ENCODE measurements at places on chromosomes 11 and 22.
A peak's percentile ranks its signal among the peaks of the same experiment; 100 is the strongest.

GRCh38 chr22:36277482-36278291, 24.8 kb downstream of the APOL1 start:
- H3K4me3 ChIP-seq, result no peak overlapping the region
- DNase-seq, result no peak
- H3K27me3 ChIP-seq, result no peaks in the 10 kb centered on the region
- H3K27ac ChIP-seq, result no peak overlapping the region
- H3K4me1 ChIP-seq, result peaks cover 17% of the 10 kb centered on the region

GRCh38 chr11:70317581-70318305, 47.3 kb downstream of the PPFIA1 start:
- no peak overlapping the region for H3K27ac ChIP-seq
- no peaks in the 10 kb centered on the region for H3K27me3 ChIP-seq
- H3K4me1 ChIP-seq, result peaks cover 6% of the 10 kb centered on the region
- no peak for DNase-seq
- no peak overlapping the region for H3K4me3 ChIP-seq

- DNase-seq, result no peak
- H3K4me3 ChIP-seq, result no peak overlapping the region
- H3K36me3 ChIP-seq, result no peaks in the 10 kb centered on the region
- H3K27me3 ChIP-seq, result peaks cover 95% of the 10 kb centered on the region
- H3K27ac ChIP-seq, result no peak overlapping the region
These were observed 15.2 kb upstream of the TH start for GRCh38 chr11:2186669-2187279.

GRCh38 chr22:19063581-19064353, 58.4 kb downstream of the DGCR2 start:
- H3K4me1 ChIP-seq, result no peaks in the 10 kb centered on the region
- H3K27me3 ChIP-seq, result no peaks in the 10 kb centered on the region
- H3K4me3 ChIP-seq, result no peak overlapping the region
- no peak overlapping the region for H3K27ac ChIP-seq
- no peak for DNase-seq

GRCh38 chr22:48517039-48518030, 1310.3 kb downstream of the BRD1 start:
- no peaks in the 10 kb centered on the region for H3K4me1 ChIP-seq
- H3K36me3 ChIP-seq, result no peaks in the 10 kb centered on the region
- peaks cover 11% of the 10 kb centered on the region for H3K27me3 ChIP-seq
- H3K27ac ChIP-seq, result no peak overlapping the region

DNA sequence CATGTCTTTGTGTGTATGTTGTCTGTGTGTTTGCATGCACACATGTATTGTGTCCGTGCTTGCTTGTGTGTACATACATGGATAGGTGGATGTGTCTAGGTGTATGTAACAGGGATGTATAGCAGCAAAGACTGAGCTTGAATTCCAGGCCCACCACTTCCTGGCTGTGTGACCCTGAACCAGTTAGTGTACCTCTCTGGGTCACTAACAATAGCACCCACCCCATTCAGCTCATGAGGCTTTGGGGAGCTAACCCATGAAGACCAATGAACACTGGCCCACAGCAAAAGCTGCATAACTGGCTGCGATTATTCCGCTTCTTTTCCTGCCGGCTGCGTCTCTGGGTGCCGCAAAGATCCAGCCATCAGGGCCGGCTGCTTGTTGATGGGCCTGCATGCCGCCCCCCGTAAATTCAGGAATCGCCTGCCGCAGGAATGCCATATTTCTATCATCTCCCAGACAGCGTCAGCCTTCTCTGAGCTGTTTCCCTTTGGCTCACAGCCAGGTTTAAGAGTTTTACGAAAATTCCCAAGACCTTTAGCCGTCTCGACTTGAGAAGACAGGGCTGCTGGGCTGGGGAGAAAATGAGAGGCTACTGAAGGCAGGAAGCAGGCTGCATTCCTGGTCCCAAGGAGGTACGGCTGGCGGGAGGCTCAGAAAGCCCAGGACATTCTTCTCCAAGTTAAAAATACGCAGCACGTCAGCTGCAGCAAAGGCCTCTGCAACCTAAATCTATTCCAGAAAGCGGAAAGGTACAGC, 224.6 kb downstream of the MN1 start:
- no peaks in the 10 kb centered on the region for H3K27me3 ChIP-seq
- no peaks in the 10 kb centered on the region for H3K36me3 ChIP-seq
- DNase-seq, result no peak
- H3K27ac ChIP-seq, result no peak overlapping the region
- H3K4me3 ChIP-seq, result no peak overlapping the region

DNA sequence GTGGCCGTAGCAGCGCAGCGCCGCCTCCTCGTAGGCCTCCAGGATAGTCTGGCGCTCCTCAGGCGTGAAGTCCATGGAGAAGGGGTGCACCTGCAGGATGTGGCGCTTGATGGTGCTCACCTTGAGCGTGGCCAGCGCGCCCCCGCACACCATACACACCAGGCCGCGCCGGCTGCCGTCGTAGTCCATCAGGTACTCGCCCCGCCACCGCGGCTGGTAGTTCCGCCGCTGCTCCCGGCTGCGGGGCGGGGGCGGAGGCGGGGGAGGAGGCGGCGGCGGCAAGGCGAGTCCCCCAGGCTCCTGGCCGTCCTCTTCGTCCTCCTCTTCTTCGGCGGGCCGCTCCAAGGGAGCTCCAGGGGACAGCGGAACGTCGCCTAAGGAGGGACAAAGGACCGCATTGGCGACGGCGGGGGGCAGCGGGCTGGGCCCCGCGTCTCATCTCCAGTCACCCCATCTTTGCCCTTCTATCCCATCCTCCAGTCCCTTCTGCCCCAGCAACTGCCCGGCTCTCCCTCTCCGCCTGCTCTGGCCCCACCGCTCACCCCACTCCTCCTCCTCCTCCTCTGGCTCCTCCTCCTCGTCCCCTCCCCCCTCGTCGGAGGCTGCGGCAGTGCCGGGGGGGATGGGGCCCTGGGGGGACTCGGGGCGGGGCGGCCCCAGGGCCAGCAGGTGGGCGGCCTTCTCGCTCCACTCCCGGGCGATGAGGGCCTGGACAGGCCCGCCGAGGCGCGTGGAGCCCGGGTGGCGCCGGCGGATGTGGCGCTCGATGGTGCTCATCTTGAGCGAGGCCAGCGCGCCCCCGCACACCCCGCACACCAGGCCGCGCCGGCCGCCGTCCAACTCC, 4.9 kb downstream of the ZFTA start:
- H3K4me1 ChIP-seq, result peaks cover 18% of the 10 kb centered on the region
- no peaks in the 10 kb centered on the region for H3K27me3 ChIP-seq
- no peak for DNase-seq

DNA sequence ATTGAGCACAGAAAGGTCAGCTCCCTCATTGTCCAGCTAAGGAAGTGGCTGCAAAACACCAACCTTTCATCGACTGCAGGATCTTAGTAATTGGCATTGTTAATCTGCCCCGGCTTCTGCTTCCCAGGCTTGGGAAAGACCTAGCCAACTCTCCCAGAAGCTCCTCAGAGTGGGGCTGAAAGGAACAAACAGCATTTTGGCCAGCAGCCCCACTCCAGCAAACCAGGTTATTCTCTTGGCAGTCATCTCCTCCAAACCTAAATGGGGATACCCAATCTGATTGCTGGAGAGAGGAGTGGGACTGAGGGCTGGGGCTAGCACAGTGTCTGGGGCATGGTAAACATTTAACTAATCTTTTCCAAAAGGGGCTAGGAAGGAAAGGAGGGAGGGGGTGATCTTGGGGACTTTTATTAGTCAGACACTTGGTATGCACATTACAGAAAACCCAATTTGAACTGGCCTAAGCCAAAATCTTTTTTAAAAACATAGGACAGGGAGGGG, 294.4 kb downstream of the MN1 start:
- no peak overlapping the region for H3K4me3 ChIP-seq
- no peaks in the 10 kb centered on the region for H3K27me3 ChIP-seq
- no peak overlapping the region for H3K27ac ChIP-seq
- peaks cover 4% of the 10 kb centered on the region for H3K4me1 ChIP-seq

DNA sequence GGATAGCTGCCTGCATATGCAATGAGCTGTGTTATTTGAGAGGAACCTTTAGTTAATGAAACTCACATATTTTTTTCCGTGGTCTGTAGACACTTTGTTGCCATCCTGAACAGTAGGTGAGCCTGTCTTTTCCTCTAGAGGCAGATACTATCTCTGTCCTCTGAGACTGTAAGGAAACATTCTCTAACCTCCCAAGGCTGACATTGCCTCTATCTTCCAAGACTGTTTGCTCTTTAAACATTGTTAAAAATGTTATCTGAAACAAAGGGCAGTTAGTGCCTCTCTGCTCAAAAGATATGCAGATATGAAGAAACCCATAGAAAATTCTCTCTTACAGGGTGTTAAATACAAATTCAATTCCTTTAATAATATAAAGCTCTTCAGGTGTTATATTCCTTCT, 963.8 kb upstream of the CNTN5 start:
- H3K4me1 ChIP-seq, result peaks cover 21% of the 10 kb centered on the region
- no peak overlapping the region for H3K27ac ChIP-seq
- H3K27me3 ChIP-seq, result no peaks in the 10 kb centered on the region
- no peak for DNase-seq
- no peaks in the 10 kb centered on the region for H3K36me3 ChIP-seq

DNA sequence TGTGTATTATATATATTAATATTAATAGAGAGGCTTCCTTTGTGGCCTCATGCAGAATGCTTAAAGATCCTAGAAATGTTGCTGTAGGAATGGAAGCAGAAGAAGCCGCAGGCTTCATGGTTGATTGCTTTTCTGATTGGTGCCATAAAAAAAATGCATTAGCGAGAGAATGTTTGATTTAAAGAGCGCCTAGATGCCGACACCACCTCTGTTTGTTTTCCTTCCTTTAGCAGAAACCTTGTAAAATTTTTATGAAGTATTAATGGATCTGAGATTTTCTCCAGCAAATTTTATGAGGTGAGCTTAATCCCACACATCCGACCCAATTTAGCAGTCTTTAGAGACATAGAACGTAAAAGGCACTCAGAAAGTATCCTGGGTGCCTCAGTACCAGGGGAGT, 587.5 kb downstream of the NTM start:
- no peak overlapping the region for H3K27ac ChIP-seq
- no peaks in the 10 kb centered on the region for H3K27me3 ChIP-seq
- no peak overlapping the region for H3K4me3 ChIP-seq
- no peaks in the 10 kb centered on the region for H3K4me1 ChIP-seq

DNA sequence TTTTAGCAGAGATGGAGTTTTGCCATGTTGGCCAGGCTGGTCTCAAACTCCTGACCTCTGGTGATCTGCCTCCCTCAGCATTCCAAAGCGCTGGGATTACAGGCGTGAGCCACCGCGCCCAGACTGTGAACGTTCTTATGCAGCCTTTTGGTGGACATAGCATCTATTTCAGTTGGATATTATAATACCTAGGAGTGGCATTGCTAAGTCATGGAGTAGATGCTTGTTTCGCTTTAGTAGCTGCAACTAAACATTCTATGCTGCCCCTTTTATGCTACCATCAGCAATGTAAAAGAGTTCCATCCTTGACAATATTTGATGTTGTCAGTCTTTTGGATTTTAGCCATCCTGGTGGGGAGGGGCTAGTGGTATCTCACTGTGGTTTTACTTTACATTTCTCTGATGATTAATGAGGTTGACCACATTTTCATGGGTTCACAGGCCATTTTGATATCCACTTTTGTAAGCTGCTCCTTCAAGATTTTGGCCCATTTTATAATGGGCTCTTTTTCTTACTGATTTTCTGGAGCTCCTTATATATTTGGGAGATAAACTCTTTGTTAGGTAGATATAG, 16.5 kb upstream of the APOBEC3A start:
- no peak for DNase-seq
- H3K4me1 ChIP-seq, result no peaks in the 10 kb centered on the region
- H3K4me3 ChIP-seq, result no peak overlapping the region
- no peaks in the 10 kb centered on the region for H3K27me3 ChIP-seq

GRCh38 chr11:74543991-74544390, 48.4 kb upstream of the POLD3 start:
- H3K4me3 ChIP-seq, result no peak overlapping the region
- no peak overlapping the region for H3K27ac ChIP-seq
- DNase-seq, result no peak
- no peaks in the 10 kb centered on the region for H3K36me3 ChIP-seq
- no peaks in the 10 kb centered on the region for H3K27me3 ChIP-seq

DNA sequence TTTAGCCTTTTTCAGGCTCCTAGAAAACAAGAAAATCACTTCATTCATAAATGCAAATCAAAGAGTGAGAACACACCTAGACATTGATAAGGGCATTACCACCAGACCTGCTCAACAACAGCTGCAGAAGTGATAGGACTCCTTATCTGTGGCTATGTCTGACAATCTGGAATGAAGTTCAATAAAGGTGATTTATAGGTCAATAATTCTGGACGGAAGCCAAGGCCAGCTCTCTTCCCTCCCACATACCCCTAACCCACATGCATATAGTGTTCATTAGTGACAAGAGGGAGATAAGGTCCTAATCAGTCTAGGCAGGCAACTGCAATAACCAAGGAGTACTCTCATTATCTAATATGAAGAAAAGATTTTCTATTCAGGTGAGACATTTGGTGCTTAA, 111.3 kb downstream of the ETS1 start:
- peaks cover 82% of the 10 kb centered on the region for H3K4me1 ChIP-seq
- no peak for DNase-seq
- H3K27ac ChIP-seq, result peak overlapping the region; percentile 1
- H3K36me3 ChIP-seq, result peaks cover 40% of the 10 kb centered on the region
- H3K27me3 ChIP-seq, result no peaks in the 10 kb centered on the region

DNA sequence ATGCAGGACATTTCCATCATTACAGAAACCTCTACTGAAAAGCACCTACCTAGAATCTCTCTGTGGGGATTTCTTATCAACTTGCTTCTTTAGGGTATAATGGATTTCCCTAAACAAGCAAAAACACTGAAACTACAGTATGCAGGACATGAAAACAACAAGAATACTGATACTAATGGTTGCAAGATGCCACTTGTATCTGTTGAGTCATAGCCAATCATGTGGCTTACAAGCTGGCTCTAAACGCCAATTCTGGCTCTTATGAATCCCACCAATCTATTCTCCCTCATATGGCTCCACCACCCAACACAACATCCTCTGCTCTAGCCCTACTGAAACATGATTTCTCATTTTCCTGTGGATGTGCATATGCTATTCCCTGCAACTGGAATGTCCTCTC, 22.6 kb downstream of the TENM4 start:
- H3K4me3 ChIP-seq, result no peak overlapping the region
- no peaks in the 10 kb centered on the region for H3K27me3 ChIP-seq
- no peak for DNase-seq
- H3K4me1 ChIP-seq, result peaks cover 5% of the 10 kb centered on the region
- peak overlapping the region; percentile 46 for H3K27ac ChIP-seq

GRCh38 chr22:38799265-38800002, 5.5 kb upstream of the DNAL4 start:
- peaks cover 43% of the 10 kb centered on the region for H3K27me3 ChIP-seq
- no peaks in the 10 kb centered on the region for H3K4me1 ChIP-seq
- no peak for DNase-seq
- no peak overlapping the region for H3K4me3 ChIP-seq

- no peak for DNase-seq
- H3K4me1 ChIP-seq, result no peaks in the 10 kb centered on the region
- no peak overlapping the region for H3K27ac ChIP-seq
- H3K27me3 ChIP-seq, result no peaks in the 10 kb centered on the region
These were observed 11.6 kb downstream of the MISFA start for GRCh38 chr11:18611196-18611595.

DNA sequence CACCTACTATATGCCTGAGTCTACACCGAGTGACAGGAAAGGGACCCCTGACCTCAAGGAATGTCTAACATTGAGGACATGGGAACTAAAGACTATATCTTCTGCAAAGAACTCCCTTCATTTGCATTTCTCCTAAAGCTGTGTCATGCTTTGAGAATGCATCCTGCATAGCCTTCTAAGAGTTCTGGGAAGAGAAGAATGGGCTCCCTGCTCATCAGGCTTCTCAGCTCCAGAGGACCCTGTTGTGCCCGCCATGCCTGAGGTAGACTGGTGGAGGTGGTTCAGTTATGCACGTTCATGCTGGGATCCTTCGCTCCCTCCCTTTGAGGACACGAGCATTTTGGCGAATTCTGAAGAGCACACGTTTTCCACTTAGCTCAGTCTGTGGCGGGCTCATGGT, 63.3 kb downstream of the GRIK4 start:
- H3K27me3 ChIP-seq, result no peaks in the 10 kb centered on the region
- H3K4me3 ChIP-seq, result no peak overlapping the region
- no peak overlapping the region for H3K27ac ChIP-seq
- no peak for DNase-seq
- no peaks in the 10 kb centered on the region for H3K36me3 ChIP-seq

Data from esophagus squamous epithelium (tissue), 5 donors.